ENCODE measurements at places on chromosomes 7 and 10.

DNA sequence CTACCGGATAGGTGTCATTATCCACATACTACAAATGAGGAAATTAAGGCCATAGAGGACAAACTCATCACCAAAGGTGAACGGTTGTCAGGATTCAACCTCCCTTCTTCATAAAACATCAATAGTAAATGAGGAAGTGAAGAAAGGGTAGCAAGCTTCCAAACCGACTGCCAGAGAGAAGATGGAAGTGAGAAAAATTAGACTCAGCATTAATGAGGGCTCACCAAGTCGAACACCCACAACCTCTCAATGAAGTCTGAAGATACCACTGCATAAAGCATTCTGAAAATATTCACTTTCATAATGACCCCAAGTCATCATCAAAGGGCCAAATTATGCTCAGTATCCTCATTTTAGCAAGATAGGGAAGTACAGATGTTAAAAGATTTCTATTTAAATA, 29.6 kb downstream of the ABCB4 start:
- DNase-seq, result no peak
- H3K4me3 ChIP-seq, result no peak overlapping the region
- H3K27me3 ChIP-seq, result no peaks in the 10 kb centered on the region
- H3K36me3 ChIP-seq, result no peaks in the 10 kb centered on the region
- no peak overlapping the region for H3K27ac ChIP-seq
- no peaks in the 10 kb centered on the region for H3K4me1 ChIP-seq

DNA sequence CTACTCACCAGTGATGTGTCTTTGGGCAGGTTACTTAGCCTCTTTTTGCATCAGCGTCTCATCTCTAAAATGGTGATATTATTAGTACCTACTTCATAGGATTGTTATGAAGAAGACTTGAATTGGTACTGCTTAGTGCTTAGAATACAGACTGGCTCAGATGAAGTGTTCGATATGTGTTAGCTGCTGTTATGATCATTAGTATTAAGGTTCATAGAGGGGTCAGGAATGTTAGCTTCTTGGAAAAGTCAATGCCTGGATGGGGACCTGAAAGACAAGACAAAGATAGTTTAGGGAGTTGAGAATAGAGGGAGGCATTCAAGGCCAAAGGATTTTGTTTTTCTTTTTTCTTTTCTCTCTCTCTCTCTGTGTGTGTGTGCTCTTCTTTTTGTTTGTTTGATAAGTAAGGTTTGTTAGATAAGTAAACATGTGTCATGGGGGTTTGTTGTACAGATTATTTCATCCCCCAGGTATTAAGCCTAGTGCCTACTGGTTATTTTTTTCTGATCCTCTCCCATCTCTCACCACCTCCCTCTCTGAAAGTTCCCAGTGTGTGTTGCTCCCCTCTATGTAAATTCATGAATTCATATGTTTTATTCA, 63.3 kb downstream of the MDFIC start:
- no peak overlapping the region for H3K27ac ChIP-seq
- H3K4me1 ChIP-seq, result peaks cover 26% of the 10 kb centered on the region
- no peak overlapping the region for H3K4me3 ChIP-seq

GRCh38 chr7:17136126-17136525, 162.3 kb upstream of the AHR start:
- no peak overlapping the region for H3K27ac ChIP-seq
- no peaks in the 10 kb centered on the region for H3K4me1 ChIP-seq
- no peaks in the 10 kb centered on the region for H3K27me3 ChIP-seq
- H3K36me3 ChIP-seq, result no peaks in the 10 kb centered on the region
- no peak overlapping the region for H3K4me3 ChIP-seq
- no peak for DNase-seq

DNA sequence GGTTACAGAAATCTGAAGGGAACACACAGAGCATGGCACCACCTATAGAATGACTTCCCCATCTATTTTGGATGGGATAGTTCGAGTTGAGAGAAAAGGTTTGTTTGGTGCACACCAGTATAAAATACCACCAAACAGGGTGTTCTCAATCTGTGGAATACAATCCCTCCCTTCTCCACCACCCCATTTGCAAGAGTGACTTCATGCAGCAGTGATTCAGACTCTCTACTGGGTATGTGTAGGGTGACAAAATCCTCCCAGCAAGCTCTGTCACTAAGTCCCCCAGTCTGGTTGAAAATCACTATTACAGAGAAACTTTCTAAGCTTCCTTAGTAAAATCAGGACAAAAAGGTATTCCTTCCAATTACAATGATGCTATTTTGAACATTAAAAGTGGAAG, 69.0 kb downstream of the ANK3 start:
- no peaks in the 10 kb centered on the region for H3K27me3 ChIP-seq
- H3K27ac ChIP-seq, result no peak overlapping the region
- no peak for DNase-seq
- H3K36me3 ChIP-seq, result no peaks in the 10 kb centered on the region

- no peaks in the 10 kb centered on the region for H3K36me3 ChIP-seq
- H3K27me3 ChIP-seq, result no peaks in the 10 kb centered on the region
- H3K4me1 ChIP-seq, result no peaks in the 10 kb centered on the region
- no peak overlapping the region for H3K27ac ChIP-seq
- H3K4me3 ChIP-seq, result no peak overlapping the region
Observed at GRCh38 chr7:2805213-2805944, 38.7 kb downstream of the GNA12 start.

DNA sequence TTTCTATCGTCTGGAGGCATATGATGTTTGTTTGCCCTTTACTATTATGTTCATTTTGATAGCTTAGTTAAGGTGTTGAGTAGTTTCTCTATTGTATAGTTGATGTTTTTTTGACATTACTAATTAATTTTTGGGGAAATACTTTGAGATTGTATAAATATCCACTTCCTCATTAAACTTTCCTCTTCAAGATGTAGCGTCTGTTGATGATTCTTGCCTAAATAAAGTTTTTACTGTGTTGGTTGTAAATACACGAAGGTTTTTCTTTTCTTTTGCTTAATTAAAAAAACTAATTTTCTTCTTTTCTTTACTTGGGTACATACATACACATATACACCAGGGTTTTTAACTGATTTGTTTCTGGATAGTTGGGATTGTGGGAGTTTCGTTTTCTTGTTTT, 8.5 kb downstream of the KMT2E start:
- no peaks in the 10 kb centered on the region for H3K27me3 ChIP-seq
- H3K36me3 ChIP-seq, result no peaks in the 10 kb centered on the region
- H3K4me1 ChIP-seq, result peaks cover 17% of the 10 kb centered on the region
- H3K27ac ChIP-seq, result peak overlapping the region; percentile 100

DNA sequence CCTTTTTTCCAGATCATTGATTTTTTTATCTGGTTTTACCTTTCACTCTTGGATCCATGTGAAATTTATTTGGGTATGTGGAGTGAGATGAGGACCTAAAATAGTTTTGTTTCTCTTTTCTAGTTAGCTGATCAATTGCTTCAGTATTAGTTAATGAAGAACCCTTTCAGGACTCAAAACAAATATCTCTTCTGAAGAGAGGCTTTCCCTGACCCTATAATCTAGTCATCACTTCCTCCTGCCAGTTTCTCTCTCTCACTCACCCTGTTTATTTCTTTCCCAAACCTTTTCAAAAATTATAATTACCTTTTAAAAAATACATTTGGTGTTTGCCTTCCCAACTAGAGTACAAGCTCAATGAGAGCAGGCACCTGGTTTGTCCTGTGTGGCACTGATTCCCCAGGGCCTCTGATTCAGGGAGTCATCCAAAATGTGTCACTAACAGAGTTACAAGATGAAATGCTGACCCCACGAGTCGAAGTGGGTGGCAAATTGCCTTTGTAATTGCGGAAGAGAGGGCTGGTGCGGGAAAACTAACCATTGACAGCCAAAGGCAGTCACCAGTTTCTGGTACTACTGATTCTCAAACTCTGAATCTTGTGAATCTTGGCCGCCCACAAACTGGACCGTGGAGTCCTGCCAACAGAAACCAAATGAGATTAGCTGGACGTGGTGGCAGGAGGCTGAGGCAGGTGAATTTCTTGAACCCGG, 2.4 kb downstream of the TMEM140 start:
- no peaks in the 10 kb centered on the region for H3K27me3 ChIP-seq
- H3K27ac ChIP-seq, result peak overlapping the region; percentile 93
- peaks cover 42% of the 10 kb centered on the region for H3K4me1 ChIP-seq
- DNase-seq, result no peak
- H3K36me3 ChIP-seq, result no peaks in the 10 kb centered on the region
- H3K4me3 ChIP-seq, result peak overlapping the region; percentile 59

- no peaks in the 10 kb centered on the region for H3K4me1 ChIP-seq
- H3K36me3 ChIP-seq, result no peaks in the 10 kb centered on the region
- no peaks in the 10 kb centered on the region for H3K27me3 ChIP-seq
Observed at GRCh38 chr7:77425101-77426051, 9.2 kb upstream of the GSAP start.

- H3K27ac ChIP-seq, result no peak overlapping the region
- H3K4me1 ChIP-seq, result no peaks in the 10 kb centered on the region
- no peak for DNase-seq
- H3K27me3 ChIP-seq, result no peaks in the 10 kb centered on the region
Observed at GRCh38 chr10:52578871-52579405, 193.6 kb downstream of the MBL2 start.

DNA sequence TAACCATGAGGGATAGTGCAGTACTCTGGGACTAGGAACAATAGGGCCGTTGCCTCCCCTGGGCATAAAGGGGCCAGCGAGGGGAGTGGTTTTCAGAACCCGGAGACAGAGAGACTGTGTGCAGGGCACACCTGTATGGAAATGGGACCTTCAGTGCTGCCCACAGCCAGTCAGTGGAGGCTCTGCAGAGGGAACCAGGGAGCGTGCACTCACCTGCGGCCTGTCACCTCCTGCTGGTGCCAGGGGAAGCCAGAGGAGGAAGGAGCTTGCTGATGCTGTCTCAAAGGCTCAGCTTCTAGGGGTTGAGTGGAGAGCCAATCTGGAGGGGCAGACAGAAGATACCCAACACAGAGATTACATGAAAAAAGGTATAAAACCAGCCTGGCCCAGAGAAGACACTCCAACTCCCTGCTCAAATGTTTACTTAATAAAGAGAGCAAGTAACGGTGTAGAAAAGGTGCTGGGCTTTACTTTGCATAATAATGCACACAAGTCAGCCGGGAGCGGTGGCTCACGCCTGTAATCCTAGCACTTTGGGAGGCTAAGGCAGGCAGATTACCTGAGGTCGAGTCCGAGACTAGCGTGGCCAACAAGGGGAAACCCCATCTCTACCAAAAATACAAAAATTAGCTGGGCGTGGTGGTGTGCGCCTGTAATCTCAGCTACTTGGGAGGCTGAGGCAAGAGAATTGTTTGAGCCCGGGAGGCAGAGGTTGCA, 35.5 kb upstream of the WAPL start:
- H3K4me1 ChIP-seq, result no peaks in the 10 kb centered on the region
- no peaks in the 10 kb centered on the region for H3K36me3 ChIP-seq
- no peak for DNase-seq
- no peak overlapping the region for H3K27ac ChIP-seq
- H3K4me3 ChIP-seq, result no peak overlapping the region
- H3K27me3 ChIP-seq, result no peaks in the 10 kb centered on the region

- H3K27me3 ChIP-seq, result no peaks in the 10 kb centered on the region
- H3K4me3 ChIP-seq, result no peak overlapping the region
- DNase-seq, result peak; percentile 67
- H3K27ac ChIP-seq, result no peak overlapping the region
- H3K36me3 ChIP-seq, result no peaks in the 10 kb centered on the region
Observed at GRCh38 chr7:108146070-108146842, 16.1 kb upstream of the LAMB4 start.

DNA sequence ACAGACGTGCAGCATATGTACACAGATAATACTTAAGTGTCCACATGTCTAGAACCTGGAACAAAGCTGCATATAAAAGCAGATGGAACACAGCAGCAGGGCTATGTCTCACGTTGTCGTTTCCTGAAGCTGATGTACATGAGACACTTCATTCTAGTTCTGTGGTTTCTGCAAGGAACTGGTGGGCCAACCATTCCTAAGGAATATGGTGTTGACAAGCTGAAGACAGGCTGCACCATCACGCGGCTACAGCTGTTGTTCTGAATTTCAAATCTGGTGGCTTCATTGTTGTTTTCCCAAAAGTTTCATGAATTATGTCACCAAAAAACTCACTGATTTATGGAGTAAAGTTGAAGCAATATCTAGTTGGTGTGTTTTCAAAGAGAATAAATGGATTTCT, 33.7 kb downstream of the PRKAG2 start:
- H3K4me1 ChIP-seq, result no peaks in the 10 kb centered on the region
- H3K27ac ChIP-seq, result no peak overlapping the region
- DNase-seq, result no peak

DNA sequence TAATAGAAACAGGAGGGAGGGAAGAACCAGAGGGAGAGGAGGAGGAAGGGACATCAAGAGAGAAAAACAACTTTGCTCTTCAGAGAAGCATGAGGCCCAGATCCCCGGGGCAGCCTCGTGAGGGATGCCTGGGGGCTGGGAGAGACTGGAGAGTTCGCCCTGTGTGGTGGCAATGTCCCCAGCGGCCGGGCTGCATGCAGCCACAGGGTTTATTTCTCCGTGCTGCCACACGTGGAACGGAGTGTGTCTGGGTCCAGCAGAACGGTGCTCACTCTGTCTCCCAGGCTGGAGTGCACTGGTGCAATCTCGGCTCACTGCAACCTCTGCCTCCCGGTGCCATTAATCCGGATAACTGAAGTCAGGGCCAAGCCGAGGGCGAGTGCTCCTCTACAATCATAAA, 257.7 kb downstream of the ACTR3B start:
- no peak overlapping the region for H3K27ac ChIP-seq
- H3K36me3 ChIP-seq, result no peaks in the 10 kb centered on the region
- DNase-seq, result peak; percentile 15
- H3K4me3 ChIP-seq, result no peak overlapping the region

- H3K4me3 ChIP-seq, result no peak overlapping the region
- no peaks in the 10 kb centered on the region for H3K36me3 ChIP-seq
- DNase-seq, result no peak
- no peak overlapping the region for H3K27ac ChIP-seq
Observed at GRCh38 chr7:155090684-155091083, 20.6 kb downstream of the HTR5A start.

DNA sequence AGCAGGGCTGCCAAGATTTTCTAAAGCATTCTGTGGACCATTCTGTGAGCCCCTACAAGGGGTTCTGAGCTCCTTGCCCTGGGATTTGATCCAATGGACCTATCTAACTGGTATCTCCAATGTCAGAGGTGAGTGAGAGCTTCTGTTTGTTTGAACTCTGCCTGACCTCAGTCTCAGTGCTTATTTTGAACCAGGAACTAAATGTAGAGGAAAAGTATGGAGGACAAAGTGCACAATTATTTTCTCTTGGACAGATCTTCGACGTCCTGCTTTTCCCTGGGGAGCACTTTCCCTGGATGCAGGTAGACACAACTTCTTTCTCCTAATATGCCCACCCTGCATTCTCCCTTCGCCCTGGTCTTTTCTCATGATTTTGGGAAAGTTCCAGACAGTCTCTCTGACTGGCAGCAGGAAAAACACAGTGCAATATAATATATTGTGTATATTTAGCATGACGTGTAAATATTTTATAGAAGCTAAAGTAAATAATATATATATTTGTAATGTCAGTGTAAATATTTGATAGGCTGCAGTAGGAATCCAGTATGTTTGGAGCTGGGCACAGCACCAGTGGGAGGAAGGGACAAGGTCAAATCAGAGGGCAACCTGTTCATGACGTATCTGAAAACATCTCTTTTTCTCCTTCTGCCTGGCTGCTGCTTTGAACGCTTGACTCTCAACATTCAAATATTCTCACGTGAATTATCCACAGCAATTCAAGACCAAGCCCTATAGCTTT, 184.0 kb upstream of the LYZL1 start:
- no peak overlapping the region for H3K27ac ChIP-seq
- no peaks in the 10 kb centered on the region for H3K4me1 ChIP-seq
- DNase-seq, result no peak
- no peak overlapping the region for H3K4me3 ChIP-seq
- no peaks in the 10 kb centered on the region for H3K27me3 ChIP-seq
- no peaks in the 10 kb centered on the region for H3K36me3 ChIP-seq

- H3K4me3 ChIP-seq, result no peak overlapping the region
- H3K27ac ChIP-seq, result no peak overlapping the region
- no peaks in the 10 kb centered on the region for H3K36me3 ChIP-seq
- H3K4me1 ChIP-seq, result no peaks in the 10 kb centered on the region
- no peak for DNase-seq
Observed at GRCh38 chr7:36487756-36488336, 98.2 kb downstream of the ANLN start.

Data from tibial artery (tissue), 4 donors.